ENCODE measurements at places on chromosomes 2 and 18. TPM values are rescaled to one million over a fixed set of nuclear protein-coding genes. Genes with fewer than 3 reads are reported as not detected.

Gene TLX2
- total RNA-seq, result 2.8 TPM

Gene BOLL
- total RNA-seq, result not detected

Gene TUBB8B
- total RNA-seq, result not detected

Gene ASAP2
- total RNA-seq, result 18.2 TPM

Gene GRHL1
- total RNA-seq, result 0.30 TPM
